ENCODE measurements at places on chromosomes 7 and 10.

- DNase-seq, result no peak
These were observed 2.1 kb upstream of the SORCS3 start for GRCh38 chr10:104638861-104639589.

- DNase-seq, result no peak
These were observed 43.4 kb downstream of the SH3PXD2A start for GRCh38 chr10:103812004-103812403.

GRCh38 chr7:84568781-84569180 is 374.2 kb upstream of the SEMA3A start:
- DNase-seq, result no peak

GRCh38 chr7:132653366-132653930 is 77.2 kb upstream of the PLXNA4 start:
- DNase-seq, result no peak

- DNase-seq, result no peak
These were observed 431.4 kb downstream of the SDK1 start for GRCh38 chr7:3732395-3733005.

DNA sequence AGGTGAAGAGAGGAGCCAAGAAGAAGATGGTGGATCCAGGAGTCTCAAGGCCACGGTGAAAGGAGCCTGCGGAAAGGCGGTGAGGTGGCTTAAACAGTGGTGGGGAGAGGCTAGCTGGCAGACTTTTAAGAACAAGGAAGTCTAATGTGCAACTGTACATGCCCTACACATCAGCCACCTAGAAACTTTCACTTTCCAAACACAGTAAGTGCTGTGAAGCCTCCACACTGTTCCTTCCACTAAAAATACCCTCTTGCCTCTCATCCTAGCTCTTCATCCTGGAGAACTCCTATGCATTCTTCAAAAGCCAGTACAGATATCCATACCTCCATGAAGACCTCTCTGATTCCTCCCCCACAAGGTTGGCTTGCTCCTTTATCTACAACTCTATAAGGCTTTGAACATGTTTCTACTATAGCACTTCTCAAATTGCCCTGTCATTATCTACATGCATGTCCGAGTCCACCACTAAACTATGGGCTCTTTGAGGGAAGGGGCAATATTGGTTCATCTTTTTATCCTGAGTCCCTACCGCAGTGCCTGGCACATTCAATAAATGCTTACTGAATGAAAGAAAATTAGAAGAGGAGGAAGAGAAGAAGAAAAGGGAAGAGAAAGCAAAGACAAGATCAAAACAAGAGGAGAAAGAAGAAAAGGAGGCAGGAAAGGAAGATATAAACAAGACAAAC is 54.2 kb downstream of the DNAJC12 start:
- DNase-seq, result no peak

- DNase-seq, result no peak
These were observed 34.0 kb downstream of the TMEM120A start for GRCh38 chr7:75960372-75960771.

DNA sequence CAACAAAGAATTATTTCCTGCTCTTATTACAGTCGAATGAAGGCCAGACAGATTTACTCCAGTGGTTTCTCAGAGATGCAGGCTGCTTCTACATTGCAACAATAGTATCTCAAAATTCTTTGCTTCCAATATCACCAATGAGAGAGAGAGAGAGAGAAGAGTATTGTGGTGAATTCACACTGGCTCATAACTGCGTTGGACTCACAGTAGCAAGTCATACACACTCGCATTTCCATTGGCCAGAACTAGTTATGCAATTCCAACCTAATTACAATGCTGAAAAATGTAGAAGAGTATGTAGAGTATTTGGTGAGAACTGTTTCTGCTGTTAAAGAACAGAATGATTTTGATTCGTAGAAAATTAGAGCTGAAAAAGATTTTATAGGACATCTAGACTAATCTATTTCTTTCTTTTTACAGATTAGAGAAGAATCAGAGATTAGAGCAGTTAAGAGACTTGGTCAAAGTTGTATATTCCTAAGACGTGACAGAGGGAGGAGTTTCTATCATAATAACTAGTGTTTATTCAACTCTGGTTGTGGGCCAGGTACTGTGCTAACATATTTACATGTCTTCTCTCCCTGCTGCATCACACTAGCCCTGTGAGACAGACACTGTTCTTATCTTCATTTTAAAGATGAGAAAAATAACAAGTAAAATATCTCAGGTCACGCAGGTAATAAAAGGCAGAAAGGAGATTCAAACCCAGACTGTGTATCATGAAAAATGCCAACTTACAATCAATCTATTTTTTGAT is 34.6 kb upstream of the PDK4 start:
- DNase-seq, result no peak

DNA sequence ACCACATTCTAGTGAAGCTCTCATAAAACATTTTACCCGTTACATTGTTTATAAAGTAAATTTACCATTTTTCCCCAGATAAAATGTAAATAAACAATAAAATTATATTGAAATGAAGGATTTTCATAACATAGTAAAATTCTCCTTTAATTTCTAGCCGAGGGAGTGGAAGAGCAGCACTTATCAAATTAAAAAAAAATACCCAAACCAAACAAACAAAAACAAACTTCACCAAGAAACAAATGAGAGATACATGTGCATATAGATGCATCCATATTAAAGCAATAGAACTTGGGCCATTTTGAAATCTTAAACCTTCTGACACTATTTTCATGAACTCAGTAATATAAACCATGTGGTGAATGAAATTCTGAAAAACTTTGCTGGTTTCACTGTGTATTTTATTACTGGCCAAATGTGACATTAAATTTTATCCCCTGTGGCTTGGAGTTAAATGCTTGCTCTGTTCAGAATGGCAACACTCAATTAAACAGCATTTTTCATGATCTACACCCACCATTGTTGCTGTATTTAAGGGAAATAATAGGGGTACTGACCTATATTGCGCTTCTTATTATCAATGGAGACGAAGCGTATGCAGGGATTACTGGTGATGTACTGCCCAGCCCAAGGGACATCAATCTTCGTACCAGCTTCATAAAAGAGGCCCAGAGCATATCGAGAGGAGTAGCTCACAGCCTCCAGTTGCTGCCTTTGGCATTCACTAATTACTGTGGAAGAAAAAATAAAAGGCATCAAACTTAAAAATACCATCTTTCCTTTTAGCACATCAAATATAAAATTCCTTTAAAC is 220.9 kb downstream of the RNLS start:
- no peak for DNase-seq

DNA sequence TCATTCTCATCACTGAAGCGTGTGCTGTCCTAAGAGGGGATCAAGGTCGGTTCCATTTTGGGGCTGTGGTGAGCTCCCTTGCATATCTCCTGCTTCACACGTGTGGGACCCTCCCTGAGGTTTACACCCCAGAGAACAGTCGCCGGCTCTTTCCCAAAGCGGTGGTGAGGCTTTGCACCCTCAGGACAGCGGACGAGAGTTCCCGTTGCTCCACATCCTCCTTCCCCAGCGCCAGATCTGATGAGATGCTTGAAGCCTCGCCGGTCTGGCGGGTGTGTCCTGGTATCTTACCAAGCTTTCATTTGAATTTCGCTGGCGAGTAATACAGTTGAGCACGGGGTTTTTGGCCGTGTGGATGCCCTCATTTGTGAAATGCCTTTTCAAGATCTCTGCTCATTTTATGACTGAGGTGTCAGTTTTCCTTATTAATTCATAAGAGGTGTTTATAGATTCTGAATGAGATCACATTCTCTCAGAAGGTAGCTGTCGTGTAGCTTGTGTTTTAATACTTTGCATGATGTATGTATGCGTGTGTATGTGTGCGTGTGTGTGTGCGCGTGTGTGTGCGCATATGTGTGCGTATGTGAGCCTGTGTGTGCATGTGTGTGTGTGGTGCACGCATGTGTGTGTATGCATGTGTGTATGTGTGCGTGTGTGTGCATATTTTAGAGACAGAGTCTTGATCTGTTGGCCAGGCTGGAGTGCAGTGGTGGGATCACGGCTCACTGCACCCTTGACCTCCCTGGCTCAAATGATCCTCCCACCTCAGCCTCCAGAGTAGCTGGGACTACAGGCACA is 30.7 kb downstream of the ELFN1 start:
- DNase-seq, result no peak

GRCh38 chr7:39741942-39742623 is 118.7 kb downstream of the RALA start:
- peak; percentile 83 for DNase-seq

GRCh38 chr7:66246554-66247171 is 41.5 kb downstream of the TPST1 start:
- DNase-seq, result no peak

- no peak for DNase-seq
These were observed 78.5 kb upstream of the INSIG1 start for GRCh38 chr7:155219154-155219531.

GRCh38 chr10:78512205-78512550 is 478.5 kb downstream of the RPS24 start:
- no peak for DNase-seq

DNA sequence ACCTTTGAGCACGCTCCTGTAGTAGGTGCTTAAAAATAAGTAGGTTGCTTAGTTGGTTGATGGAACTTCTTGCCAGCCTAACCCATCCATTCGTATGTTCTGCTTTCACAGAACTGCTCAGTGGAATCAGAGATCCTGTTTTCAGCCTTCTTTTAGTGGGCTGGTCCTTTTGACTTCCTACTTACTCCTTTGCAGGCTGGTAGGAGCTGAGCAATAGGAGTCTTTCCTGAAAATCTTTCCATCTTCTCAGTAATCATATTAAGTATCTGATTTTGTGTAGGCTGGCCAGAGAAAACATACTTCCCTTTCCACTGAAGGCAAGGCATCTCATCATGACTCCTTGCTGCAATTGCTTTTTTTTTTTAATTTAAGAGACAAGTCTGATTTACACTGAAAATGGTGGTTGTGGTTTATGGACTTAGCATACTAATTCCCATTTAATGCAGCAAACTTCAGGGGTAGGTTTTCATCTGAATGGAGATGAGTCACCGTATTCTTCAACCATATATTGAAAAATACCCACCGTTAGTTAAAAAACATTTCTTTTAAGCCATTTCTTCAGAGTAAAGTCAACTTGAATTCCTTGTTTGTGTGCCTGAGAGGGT is 208.0 kb downstream of the ZNF365 start:
- no peak for DNase-seq

- DNase-seq, result no peak
These were observed 96.8 kb downstream of the TNS3 start for GRCh38 chr7:47484923-47485639.

DNA sequence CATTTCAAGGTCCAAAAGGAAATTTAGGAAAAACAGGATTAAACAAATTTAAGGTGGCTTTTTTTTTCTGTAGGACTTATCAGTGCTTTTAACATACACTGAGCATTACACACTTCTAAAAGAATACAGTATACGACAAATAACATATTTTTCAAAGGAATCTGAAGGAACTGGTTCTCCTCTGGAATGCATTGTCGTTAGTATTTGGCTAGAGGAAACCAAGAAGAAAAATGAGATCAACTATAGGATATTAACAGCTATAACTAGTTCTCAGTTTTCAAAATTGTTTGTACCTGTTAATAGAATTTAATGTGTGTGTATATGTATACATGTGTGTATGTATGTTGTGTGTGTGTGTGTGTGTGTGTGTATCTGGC is 50.1 kb upstream of the ADAM12 start:
- no peak for DNase-seq

DNA sequence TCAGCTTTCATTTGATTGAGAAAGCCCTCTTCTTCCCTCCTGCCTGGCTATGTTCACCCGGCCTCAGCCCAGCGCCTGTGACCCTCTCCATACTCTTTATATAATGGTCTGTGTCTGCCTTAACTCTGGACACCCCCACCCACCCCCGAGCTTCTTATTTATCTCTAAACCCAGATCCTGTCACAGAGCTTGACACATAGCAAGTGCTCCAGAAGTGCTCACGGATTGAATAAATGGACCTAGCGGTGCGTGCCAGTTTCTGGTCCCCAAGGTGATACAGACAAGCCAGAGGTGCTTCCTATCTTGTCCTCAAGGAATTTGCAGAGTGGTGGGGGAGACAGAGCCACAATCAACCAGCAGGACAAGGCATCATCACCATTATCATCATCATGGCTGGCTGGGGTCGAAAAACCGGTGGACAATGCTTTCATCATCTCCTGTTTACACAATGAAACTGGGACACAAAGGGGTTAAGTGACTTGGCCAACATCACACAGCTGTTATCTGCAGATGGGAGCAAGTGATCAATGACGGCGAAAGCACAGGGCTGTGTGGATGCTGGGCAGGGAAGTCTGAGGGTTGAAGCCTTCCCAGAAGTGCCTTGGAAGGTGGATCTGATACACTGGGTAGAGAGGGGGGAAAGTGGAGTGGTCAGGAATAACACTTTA is 2.2 kb upstream of the LOXL4 start:
- no peak for DNase-seq

GRCh38 chr10:114103284-114103683 is 59.6 kb downstream of the ADRB1 start:
- peak; percentile 49 for DNase-seq

- DNase-seq, result no peak
These were observed 127.3 kb downstream of the NOC3L start for GRCh38 chr10:94235461-94235860.

DNA sequence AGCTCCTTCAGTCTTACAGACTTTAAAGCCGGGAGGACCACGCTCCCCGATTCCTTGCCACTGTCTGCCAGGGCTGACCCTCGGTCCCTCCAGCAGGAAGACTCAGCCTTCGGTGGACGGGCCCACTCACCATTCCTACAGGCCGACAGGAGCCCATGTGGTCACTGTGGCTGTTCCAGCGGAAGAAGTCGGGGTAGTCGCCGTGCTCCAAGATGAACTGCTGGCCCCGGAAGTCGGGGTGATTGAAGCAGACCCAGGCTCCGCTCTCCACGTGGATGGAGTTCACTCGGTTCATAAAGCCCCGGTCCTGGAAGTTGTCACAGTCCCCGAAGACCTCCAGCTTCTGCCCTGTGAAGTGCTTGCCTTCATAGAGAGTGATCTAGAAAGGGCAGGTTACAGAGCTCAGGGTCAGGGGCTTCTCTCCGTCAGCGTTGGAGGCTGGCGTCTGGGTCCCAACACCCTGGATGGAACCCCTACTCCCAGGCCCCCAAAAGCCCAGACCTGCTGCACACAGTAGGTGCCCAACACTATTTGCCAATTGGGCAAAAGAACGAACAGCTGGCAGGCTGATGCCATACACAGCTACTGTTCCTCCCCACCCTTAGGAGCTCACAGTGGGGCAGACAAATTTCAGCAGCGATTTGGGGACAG is 1.9 kb downstream of the CRYGN start:
- no peak for DNase-seq

- DNase-seq, result no peak
These were observed 117.9 kb downstream of the MTPAP start for GRCh38 chr10:30231071-30231652.

GRCh38 chr7:129263168-129263567 is 38.3 kb downstream of the AHCYL2 start:
- DNase-seq, result no peak

GRCh38 chr7:157035302-157035701 is 24.8 kb upstream of the MNX1 start:
- DNase-seq, result no peak

- DNase-seq, result no peak
These were observed 44.7 kb downstream of the SPAG6 start for GRCh38 chr10:22389856-22390589.

DNA sequence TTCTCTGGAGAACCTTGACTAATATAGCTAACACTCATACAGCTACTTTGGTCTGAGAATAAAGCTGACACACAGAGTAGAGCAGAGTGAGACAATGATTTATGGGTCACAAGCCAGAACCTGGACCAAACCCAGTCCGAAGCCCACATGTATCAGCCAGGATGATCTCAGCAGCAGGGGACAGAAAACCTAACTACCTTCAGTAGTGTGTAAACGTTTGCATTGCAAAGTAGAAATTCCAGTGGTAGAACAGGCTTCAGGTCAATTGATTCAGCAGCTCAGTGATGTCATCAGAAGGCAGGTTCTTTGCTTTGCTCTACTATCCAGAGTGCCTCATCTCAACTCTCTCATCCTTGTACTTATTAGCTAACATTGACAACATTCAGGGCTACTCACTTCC is 62.5 kb upstream of the PALS2 start:
- DNase-seq, result no peak
